ENCODE measurements at places on chromosomes 12 and 14.
A peak's percentile ranks its signal among the peaks of the same experiment; 100 is the strongest.

DNA sequence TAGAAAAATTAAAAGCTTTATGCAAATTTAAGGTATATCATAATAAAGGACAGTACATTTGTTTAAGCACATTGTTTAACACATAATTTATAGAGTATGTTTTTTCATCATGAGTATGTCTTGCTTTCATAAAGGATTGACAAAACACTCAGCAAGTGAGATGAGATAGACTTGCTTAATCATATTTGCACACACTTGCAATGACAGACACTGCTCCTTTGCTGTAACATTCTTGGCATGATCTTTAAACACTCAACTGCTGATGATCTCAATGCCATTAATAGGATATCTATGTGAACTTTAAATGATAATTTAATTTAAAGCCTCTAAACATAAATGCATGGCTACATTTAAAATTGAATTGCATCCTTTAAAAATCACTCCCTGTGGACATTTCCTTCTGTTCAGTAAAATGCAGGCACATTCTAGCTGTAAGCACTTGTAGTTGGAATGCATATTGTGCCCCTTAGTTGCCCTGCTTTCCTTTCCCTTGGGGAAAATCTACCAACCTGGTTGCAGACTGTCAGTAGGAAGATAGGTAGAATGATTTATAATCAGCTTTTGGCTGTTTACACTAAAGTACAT, 979.0 kb downstream of the TMTC2 start:
- no peak for DNase-seq

GRCh38 chr14:82190742-82191141, 657.1 kb upstream of the SEL1L start:
- no peak for DNase-seq

DNA sequence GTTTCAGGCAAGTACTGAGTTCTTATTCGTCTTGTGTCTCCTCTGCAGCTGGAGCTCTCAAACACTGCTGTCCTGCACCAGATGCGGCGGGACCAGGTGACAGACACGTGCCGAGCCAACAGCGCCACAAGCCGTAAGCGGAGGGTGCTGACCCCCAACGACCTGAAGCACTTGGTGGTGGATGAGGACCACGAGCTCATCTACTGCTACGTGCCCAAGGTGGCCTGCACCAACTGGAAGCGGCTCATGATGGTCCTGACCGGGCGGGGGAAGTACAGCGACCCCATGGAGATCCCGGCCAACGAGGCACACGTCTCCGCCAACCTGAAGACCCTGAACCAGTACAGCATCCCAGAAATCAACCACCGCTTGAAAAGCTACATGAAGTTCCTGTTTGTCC, 201.2 kb downstream of the SLC41A2 start:
- no peak for DNase-seq

- no peak for DNase-seq
Measured at GRCh38 chr14:61516118-61516743, 179.1 kb upstream of the HIF1A start.

GRCh38 chr12:123150744-123151456, at the start of gene PITPNM2:
Gene PITPNM2, minus strand, starts transcription at chr12:123151090. Its CDS starts 116,500 bp downstream, at chr12:123034590.
- peak; percentile 64 for DNase-seq

- no peak for DNase-seq
Measured at GRCh38 chr12:47991106-47992061, 12.9 kb downstream of the COL2A1 start.

DNA sequence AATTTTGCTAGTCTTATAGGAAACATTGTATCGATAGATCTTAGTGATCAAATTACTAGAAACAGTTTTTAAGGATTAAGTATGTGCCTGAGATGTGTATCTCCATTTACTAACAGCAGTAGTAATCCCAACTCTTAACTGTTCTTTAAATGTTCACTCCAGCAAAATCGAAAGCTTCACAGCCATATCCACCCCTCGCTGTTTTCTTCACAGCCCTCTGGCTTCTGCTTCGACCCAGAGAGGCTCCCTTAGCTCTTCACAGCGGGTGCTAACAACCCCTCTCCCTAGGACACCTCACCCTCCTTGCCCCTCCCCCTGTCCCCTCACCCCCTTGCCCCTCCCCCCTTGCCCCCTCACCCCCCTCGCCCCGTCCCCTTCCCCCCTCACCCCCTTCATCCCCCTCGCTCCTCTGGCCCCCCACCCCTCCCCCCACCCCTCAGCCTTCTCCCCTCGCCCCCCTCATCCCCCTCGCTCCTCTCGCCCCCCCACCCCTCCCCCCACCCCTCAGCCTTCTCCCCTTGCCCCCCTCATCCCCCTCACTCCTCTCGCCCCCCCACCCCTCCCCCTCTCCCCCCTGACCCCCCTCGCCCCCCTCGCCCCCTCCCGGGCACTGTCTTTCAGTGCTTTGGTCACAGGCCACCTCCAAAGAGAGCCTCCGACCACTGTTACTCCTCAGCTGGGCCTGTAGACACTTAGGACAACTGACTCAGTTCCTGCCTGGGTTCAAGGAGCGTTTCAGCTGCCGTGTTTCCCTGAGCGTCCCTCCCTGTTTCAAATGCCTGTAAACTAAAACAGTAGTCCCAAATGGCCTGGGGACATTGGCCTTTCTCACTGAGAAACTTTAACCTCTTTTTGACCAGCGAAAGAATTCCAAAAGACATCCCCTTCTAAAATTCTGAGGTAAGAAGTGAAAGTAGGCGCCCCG, 46.0 kb upstream of the DYNC1H1 start:
- no peak for DNase-seq

GRCh38 chr14:34012978-34013720, 62.3 kb upstream of the EGLN3 start:
- no peak for DNase-seq

DNA sequence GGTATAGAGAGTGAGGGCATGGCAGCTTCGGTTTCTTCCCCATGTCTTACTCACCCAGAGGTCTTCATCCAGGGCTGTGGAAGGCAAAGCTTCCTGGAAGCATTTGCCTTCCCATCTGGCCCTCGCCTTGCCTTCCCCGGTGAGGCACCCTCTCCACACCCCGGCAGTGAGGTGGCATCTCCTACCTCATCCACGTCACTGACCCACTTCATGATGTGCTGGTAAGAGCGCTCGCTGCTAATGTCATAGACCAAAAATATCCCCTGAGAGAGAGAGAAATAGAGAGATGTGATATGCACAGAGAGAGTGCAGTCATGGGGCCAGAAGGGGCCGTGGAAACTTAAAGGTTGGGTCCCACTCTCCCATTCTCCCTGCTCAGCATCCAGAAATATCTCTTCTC, 8.3 kb upstream of the GPX2 start:
- DNase-seq: no peak

- no peak for DNase-seq
Measured at GRCh38 chr12:68796399-68796798, 11.6 kb upstream of the MDM2 start.

- no peak for DNase-seq
Measured at GRCh38 chr14:61887628-61888027, 125.4 kb downstream of the SNAPC1 start.

- no peak for DNase-seq
Measured at GRCh38 chr12:77218278-77218677, 152.9 kb upstream of the E2F7 start.

GRCh38 chr12:50551866-50552265, 47.1 kb downstream of the DIP2B start:
- no peak for DNase-seq

GRCh38 chr14:100304825-100305323, 1.4 kb downstream of the SLC25A29 start:
- no peak for DNase-seq

DNA sequence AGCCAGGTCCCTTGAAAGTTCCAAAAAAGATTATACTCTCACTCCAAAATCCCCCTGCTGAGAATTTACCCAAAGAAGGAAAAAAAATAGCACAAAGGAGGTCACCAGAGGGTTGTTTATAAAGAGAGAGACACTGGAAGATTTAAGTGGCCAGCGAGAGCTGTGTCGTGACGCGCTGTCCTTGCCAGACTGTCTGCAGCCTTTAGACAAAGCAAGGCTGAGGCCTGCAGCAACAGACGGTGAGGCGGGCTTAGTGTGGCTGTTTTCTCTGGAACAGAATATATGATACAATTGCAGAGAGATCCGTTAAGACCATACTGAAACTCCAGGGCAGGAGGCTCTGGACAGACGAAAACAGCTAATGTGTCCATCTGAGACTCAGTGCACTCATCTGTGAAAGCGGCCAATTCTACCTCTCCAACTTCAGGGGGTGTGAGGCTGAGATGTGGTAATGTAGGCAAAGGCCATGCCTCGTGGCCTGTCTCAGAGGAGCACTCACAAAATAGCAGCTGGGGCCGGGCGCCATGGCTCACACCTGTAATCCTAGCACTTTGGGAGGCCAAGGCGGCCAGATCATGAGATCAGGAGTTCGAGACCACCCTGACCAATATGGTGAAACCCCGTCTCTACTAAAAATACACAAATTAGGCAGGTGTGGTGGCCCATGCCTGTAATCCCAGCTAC, 36.2 kb downstream of the ANAPC7 start:
- no peak for DNase-seq

DNA sequence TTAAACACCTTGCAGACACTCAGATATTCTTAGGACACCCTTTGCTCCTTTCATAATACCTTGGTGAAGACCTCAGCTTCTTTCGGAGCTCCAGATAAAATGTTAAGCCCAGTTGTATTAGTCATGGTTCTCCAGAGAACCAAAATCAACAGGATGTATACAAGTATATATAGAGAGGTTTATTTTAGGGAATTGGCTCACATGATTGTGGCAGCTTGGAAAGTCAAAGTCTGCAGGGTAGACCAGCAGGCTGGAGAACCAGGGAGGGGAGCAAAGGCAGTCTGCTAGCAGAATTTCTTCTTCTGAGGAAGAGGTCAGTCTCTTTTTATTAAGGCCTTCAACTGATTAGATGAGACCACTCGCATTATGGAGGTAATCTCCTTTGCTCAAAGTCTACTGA, 6.9 kb upstream of the IGF1 start:
- no peak for DNase-seq

- DNase-seq: no peak
Measured at GRCh38 chr12:124210991-124211577, 83.8 kb upstream of the RFLNA start.

DNA sequence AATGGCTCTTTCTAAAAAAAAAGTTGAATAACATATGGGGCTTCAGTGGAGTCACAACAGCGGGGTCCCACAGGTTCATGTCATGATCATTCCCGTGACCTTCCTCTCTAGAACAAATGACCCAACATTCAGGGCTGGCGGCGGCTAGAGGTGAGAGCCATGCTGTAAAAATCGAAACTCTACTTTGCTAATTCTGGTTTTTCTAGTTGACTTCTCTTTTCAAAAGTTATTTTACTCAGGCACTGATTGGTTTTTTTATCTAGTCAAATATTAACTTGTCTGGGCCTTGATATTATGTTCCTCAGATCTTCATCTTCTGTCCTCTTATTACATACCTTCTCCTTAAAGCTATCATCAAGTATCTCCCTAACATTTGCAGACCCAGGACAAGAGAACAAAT, 402.9 kb upstream of the SOX5 start:
- no peak for DNase-seq

DNA sequence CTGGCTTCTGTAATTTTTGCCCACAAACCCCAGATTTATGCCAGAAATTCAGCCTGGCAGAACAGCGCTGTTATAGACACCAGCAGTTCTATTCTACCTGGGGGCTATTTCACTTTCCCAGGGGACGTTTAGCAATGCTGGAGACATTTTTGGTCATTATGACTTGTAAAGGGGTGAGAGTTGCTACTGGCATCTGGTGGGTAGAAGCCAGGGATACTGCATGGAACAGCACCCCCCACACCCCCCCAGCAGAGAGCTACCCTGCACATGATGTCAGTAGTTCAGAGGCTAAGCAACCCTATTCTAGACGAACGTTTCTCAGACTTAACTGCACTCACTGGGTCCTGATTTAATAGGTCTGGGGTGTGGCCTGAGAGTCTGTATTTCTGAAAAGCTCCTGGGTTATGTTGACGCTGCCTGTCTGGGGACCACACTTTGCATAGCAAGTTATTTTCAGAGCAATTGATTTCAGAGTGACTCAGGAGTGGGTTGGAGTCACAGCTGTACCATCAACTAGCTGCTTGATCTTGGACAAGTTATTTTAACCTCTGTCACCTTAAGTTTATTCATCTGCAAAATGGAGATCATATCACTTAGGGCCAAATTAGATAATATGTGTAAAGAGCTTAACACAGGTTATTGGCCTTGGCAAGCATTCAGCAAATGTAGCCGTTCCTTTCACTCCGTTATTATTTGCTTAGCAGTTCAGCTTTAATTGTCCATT, 48.5 kb downstream of the CHST11 start:
- DNase-seq: no peak

GRCh38 chr14:65354715-65355114, 57.8 kb upstream of the FUT8 start:
- no peak for DNase-seq

DNA sequence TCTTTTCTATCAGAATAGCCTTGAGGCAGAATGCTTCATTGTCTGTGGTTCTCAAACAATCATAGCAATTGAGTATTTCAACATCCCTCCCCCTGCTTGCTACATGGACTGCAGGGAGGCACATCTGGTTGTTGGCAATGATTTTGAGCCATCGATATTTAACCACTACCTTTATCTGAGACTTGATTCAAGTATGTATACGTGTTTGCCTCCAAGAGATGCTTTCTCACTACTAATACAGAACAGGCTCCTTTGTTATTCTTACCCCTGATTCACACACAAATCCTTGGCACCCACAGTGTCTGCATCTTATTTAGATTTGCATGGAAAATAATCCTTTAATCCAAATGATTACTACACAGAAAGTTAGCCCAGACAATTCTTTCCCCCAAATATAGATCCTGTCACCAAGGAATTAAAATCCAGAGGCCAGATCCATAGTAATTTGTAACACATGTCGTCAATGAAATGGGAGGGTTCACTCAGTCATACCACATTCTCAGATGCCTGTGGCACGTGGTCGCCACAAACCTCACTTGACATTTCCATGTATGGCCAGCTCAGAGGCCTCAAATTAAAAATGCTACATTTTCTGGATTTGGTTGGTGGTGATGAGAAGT, 199.3 kb downstream of the ITPR2 start:
- no peak for DNase-seq

GRCh38 chr14:62847168-62847567, 198.1 kb downstream of the KCNH5 start:
- DNase-seq: no peak

GRCh38 chr14:55339770-55340169, 68.5 kb downstream of the FBXO34 start:
- DNase-seq: no peak

DNA sequence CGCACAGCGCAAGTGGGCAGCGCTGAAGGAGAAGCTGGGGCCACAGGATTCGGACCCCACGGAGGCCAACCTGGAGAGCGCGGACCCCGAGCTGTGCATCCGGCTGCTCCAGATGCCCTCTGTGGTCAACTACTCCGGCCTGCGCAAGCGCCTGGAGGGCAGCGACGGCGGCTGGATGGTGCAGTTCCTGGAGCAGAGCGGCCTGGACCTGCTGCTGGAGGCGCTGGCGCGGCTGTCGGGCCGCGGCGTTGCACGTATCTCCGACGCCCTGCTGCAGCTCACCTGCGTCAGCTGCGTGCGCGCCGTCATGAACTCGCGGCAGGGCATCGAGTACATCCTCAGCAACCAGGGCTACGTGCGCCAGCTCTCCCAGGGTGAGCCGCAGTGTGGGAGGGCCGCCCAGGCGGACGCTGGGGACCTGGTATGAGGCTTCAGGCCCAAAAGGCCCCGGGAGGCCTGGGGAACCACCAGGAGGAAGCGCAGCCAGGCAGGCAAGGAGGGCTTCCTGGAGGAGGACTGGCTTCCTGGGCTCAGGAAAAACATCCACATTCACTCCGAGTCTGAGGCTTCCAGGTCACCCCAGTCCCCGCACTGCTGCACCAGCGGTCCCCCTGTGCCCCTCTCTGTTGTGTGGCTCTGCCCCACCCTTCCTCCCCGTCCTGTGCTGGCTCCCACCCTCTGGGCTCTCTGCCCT, 12.1 kb downstream of the INF2 start:
- DNase-seq: no peak
